ENCODE measurements at places on chromosomes 3 and 15.

GRCh38 chr3:139122221-139122581 lies 77.5 kb upstream of the PRR23C start:
- DNase-seq, result no peak

DNA sequence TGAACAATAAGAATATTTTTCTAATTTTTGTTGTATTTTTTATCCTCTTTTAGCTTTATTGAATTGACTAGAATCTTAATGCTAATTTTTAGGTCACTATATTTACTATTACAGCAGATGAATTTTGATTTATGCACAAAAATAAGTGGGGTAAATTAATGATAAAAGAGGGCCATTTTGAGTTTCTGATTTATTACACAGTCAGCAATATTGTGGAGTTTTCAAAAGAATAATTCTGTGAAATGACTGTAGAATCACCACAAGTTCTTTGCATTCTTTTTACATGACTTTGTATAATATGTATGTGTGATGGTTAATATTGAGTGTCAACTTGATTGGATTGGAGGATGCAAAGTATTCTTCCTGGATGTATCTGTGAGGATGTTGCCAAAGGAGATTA lies 812.4 kb upstream of the DPPA4 start:
- no peak for DNase-seq

DNA sequence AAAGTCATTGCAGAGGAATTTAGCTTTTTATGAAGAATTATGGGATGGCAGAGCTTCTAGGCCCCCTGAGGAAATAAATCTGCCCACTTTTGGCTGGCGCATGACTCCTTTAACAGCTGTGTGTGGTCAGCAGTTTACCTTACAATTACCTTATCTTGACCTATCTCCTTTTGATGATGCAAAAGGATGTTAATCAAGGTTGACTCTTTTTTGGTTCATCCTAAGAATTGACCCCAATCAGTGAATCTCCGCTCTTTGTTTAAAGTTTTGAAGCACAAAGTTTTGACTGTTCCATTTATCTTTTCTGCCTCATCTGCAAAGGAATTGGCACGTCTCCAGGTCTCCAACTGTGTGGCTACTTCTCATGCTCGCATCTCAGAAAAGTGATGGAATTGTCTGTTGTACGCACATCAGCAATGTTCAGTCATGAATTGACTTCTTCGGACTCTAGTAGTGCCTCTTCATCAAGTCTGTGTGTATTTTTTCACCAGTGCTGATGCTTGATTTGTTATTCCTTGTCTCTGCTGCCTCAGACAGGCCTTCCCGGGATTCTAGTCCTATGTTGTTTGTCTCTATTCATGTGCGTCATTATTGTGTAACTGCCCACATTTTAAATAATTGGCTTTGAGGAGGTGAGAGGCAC lies 196.2 kb upstream of the CFAP20DC start:
- DNase-seq, result no peak

DNA sequence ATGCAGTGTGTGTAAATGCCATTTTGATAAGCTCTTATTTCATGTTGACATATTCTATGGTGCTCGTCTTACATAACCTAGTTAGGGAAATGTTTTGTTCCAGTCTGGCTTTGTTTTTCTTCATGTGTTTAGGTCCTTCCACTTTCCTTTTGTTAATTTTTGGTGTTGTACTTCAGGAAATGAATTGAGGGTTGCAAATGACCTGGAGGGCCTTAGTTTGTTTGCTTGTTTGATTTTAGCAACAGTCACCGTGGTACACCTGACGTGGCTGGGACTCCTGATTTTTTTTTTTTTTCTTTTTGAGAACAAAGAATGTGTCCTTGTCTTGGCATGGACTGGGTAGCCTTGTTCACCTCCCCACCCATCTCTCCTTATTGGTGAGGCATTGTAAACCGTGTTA lies 114.8 kb downstream of the IGF1R start:
- DNase-seq, result no peak

GRCh38 chr3:177212278-177212610 lies 15.0 kb upstream of the TBL1XR1 start:
- no peak for DNase-seq

GRCh38 chr3:39290255-39290654 lies 10.4 kb upstream of the CX3CR1 start:
- no peak for DNase-seq

GRCh38 chr3:75294124-75294523 lies 370.0 kb upstream of the FRG2C start:
- DNase-seq, result no peak

DNA sequence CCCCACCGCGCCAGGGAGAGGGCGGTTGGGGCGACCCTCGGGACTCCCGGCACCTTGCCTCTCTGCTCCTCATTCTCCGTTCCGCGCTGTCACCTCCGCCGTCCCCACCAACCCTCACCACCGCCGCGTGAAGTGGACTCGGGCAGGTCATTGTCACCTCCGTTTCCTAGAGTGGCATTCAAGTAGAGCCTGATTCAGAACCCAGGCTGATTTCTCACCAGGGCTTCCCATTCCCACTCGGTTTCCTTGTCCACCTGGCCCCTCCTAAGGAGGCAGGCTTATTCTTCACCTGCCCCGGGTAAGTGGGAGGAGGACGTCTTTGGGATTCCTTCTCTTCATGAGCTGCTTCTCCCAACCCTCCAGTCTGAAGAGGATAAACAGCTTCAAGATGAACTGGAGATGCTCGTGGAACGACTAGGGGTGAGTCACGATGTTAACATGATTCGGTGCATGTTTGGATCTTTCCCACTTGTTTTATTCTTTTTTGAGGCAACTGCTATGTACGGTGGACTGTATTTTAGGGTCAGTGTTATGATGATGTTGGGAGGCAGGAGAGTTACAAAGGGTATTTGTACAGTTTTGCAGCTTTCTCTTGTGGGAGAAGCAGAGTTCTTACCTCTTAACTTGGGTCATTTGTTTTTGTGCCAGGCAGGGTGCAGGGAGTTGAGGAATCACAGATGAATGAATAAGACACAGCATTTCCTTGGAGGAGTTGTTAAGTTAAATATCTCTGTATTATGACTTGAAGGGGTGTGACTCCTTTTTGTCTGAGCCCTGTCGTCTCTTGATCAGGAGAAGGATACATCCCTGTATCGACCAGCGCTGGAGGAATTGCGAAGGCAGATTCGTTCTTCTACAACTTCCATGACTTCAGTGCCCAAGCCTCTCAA lies 692 bp downstream of the PSMD2 start:
- DNase-seq, result no peak

GRCh38 chr3:37162501-37163245 lies 11.7 kb downstream of the LRRFIP2 start:
- DNase-seq, result no peak

Measured in CD14-positive monocyte (primary cell).